ENCODE measurements at places on chromosomes 12 and 14.

DNA sequence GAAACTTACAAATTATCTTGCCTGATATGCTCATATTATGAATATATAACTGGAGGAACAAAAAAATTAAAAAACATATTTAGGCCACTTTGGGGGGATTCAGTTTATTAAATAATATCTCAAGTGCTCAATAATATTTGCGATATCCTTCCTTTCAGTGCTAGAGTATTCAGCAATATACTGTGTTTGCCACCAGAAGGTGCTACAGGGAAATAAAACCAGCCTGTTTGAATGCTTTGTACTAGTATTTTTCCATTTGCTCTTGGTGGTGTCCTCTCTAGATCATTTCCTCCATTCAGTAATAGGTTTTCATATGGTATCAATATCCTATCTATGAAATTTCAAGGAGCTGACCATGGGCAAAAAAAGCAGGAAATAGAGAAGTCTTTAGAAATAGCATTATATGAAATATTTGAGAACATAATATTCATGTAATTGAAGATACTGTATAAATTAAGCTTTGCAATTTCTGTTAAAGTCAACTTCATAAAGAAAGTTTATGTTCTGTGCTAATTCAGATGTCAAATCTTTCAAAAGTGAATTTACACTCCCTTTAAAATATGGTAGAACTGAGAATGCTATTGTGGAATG is 106.2 kb upstream of the NAV3 start:
- no peak overlapping the region for H3K4me3 ChIP-seq
- no peaks in the 10 kb centered on the region for H3K36me3 ChIP-seq
- no peaks in the 10 kb centered on the region for H3K27me3 ChIP-seq
- DNase-seq = no peak

DNA sequence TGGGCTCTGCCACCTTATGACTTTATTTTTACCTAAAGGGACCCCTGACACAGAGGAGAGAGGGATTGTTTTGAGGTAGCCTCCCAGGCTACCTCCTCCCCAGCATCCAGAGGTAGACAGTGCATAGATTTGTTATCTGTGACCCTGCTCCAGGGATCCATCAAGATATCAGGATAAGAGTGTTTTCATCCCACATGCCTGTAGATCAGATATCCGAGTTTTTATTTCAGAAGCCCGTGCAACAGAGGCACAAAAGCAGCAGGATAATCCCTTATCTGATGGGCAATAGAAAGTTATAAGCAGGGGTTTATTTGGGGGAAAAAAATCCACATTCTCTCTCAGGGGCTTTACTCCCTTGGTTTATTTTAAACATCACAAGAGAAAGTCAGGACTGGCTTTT is 117.0 kb upstream of the RPH3A start:
- H3K4me1 ChIP-seq = no peaks in the 10 kb centered on the region
- H3K27ac ChIP-seq = no peak overlapping the region
- no peak for DNase-seq
- no peaks in the 10 kb centered on the region for H3K36me3 ChIP-seq

GRCh38 chr14:89040460-89041256 is 216.2 kb downstream of the TTC8 start:
- peak; percentile 91 for DNase-seq
- H3K27me3 ChIP-seq = no peaks in the 10 kb centered on the region
- H3K36me3 ChIP-seq = no peaks in the 10 kb centered on the region
- no peaks in the 10 kb centered on the region for H3K4me1 ChIP-seq
- H3K27ac ChIP-seq = peak overlapping the region; percentile 87
- H3K4me3 ChIP-seq = peak overlapping the region; percentile 28

- no peak for DNase-seq
- no peak overlapping the region for H3K4me3 ChIP-seq
- H3K36me3 ChIP-seq = no peaks in the 10 kb centered on the region
- H3K27me3 ChIP-seq = no peaks in the 10 kb centered on the region
Measured at GRCh38 chr14:70731447-70732239, 77.7 kb downstream of the MAP3K9 start.

DNA sequence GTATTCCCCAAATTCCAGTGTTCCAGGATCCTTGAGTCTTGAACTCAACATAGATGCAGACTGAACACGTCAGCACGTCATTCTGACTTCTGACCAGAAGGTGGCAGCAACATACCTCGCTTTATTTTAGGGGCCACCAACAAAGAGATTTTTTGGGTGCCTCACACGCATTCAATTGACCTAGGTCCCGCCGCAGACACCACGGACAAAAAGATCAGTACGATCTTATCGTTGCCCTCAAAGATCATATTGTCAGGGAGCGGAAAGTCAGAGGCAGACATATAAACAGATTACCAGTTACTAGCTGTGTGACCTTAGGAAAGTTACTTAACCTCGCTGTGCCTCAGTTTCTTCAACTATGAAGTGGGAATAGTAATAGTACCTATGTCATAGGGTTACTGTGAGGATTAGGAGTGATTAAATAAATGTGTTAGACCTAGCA is 6.5 kb upstream of the PRPH start:
- no peak overlapping the region for H3K4me3 ChIP-seq
- H3K4me1 ChIP-seq = no peaks in the 10 kb centered on the region

- no peaks in the 10 kb centered on the region for H3K27me3 ChIP-seq
- H3K27ac ChIP-seq = peak within 1 kb of the TSS; percentile 89
- peaks cover 5% of the 10 kb centered on the region for H3K4me1 ChIP-seq
- H3K36me3 ChIP-seq = no peaks in the 10 kb centered on the region
Measured at GRCh38 chr12:54032627-54033100, at the start of gene HOXC5. Gene HOXC5 (plus strand): TSS chr12:54033050. CDS start chr12:54033123, 73 bp downstream.

Measured in breast epithelium (tissue), 4 donors.